ENCODE measurements at places on chromosomes 13 and 19.

GRCh38 chr19:5106191-5106726 lies 137.3 kb downstream of the KDM4B start:
- no peak for DNase-seq

DNA sequence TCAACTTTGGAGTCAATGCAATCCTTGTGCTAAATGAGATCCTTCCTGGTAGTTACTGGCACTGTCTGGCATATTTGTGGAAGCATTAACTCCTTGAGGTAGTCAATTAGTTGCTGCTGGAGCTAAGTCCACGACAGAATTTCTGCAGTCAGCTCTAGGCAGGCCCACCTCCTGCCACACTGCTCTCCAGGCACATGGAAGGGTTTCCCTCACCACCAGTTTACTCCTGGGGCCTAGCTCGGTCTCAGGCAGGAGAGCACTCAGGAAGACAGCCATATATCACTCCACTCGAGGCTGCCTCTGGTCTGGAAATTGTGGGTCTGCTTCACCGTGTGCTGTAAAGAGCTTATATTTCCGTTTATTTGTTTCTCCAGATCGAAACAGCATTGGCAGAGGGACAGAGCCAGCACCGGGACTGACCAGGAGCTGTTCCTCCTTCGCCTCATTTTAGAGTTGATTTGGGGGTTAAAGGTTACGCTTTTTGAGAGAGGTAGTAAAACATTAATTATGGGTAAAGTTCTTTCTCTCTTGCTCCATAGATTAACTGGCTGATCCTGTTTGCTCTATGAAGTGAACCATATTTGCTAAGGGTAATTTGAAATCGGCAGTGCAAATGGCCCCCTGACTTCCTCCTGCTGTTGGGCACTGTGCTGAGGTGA lies 20.6 kb upstream of the GTF3A start:
- DNase-seq, result no peak

- DNase-seq, result no peak
These were observed 82.5 kb downstream of the MAP4K1 start for GRCh38 chr19:38535212-38535611.

- DNase-seq, result peak; percentile 94
These were observed 16.9 kb downstream of the FAM187B start for GRCh38 chr19:35211545-35212230.

GRCh38 chr13:113840541-113841352 lies 23.1 kb downstream of the GAS6 start:
- DNase-seq, result no peak

DNA sequence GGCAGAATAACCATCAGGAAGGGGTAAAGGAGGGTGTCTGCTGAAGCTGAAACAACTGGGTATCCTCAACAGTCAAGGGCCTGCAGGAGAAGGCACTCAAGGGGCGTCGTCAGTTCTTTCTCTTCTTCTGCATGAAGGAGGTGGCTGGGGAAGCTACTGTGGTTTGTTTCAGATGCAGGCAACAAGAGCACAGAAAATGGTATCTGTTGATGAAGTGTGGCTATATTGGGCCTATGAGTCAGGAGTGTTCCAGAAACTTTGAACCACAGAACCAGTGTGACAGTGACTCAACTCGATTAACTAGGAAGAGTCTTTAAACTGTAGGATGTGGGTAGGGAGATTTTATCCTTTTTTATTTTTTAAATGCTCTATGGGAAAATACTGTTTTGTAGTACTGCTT lies 686.3 kb downstream of the FGF9 start:
- DNase-seq, result no peak

GRCh38 chr19:42158926-42159325 lies 26.7 kb upstream of the POU2F2 start:
- no peak for DNase-seq

GRCh38 chr19:49056101-49056901 lies 1.2 kb downstream of the CGB7 start:
- peak; percentile 51 for DNase-seq

DNA sequence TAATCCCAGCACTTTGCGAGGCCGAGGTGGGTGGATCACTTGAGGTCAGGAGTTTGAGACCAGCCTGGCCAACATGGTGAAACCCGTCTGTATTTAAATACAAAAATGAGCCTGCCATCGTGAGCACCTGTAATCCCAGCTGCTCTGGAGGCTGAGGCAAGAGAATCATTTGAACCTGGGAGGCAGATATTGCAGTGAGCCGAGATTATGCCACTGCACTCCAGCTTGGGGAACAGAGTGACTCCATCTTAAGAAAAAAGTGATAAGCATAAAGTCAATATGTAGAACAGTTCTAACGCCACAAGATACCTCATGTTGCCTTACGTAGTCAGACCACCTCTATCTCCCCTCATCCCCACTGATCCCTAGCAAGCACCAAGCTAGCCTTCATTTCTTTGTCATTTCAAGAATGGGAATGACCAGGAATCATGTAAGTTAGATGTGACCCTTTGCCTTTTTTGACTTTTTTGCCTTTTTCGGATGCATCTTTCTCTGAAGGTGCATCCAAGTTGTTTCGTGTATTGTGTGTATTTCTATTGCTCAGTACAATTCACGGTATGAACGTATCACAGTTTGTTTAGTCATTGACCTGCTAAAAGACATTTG lies 6.4 kb downstream of the RPL21 start:
- DNase-seq, result no peak

- DNase-seq, result no peak
These were observed 1074.3 kb upstream of the PCDH9 start for GRCh38 chr13:68304286-68304893.

DNA sequence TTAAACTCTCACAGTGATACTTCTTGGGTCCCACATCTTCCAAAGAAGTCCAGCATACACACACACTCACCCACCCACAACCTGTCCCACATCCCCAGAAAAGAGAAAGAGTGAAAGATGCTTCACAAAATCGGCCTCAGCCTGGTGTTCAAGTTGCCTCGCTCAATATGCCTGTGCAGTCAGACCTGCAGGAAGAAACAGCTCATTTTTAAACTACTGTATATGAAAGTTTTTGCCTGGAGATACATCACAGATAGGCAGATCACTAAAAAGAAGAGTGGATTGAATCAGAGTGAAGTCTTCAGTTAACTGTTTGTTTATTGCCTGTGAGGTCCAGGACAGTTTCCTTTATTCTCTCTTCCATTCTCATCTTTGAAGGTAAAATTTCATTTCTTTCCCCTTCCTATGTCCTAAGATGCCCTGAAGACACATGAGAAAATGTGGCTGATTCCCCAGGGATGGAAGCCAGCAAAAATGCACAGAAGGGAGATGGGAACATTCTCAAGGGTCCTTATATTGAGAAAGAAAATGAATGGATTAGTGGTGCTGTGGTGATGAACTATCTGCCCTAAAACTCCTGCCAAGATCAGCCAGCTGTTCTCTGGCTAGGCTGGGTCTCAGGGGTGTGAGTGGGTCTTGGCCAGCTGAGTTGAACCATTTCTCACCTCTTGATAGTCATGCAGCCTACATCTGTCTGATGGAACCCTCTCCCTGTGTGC lies 259.0 kb downstream of the ITGBL1 start:
- DNase-seq, result no peak

GRCh38 chr19:32744555-32745325 lies 25.2 kb downstream of the TDRD12 start:
- no peak for DNase-seq

- DNase-seq, result no peak
These were observed 1.5 kb downstream of the AMER2 start for GRCh38 chr13:25170554-25171111.

GRCh38 chr19:33878030-33878544 lies 81.4 kb downstream of the KCTD15 start:
- no peak for DNase-seq

GRCh38 chr13:92984151-92984550 lies 242.5 kb upstream of the GPC6 start:
- DNase-seq, result no peak

DNA sequence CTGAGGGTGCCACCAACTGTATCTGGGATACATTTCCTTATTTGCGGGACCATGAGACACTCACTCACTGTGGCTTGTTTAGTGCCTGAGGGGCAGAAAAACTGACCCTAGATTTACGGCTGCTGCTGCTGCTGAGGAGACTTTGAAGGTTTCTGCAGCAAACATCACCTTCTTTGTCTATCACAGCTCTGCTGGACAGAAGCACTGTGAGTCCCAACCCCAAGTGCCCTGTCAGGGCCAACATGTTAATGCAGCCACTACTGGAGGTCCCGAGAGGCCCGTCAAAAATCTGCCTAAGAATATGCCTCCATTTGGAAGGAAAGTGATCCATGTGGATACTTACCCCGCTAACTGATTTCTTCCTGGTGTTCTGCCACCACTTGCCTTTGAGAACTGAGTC lies 37.3 kb upstream of the UBL3 start:
- DNase-seq, result no peak

GRCh38 chr19:51200071-51200666 lies 24.7 kb upstream of the CD33 start:
- no peak for DNase-seq

GRCh38 chr13:79727086-79727485 lies 246.1 kb downstream of the NDFIP2 start:
- no peak for DNase-seq

GRCh38 chr13:28412981-28413380 lies 81.9 kb downstream of the FLT1 start:
- no peak for DNase-seq

DNA sequence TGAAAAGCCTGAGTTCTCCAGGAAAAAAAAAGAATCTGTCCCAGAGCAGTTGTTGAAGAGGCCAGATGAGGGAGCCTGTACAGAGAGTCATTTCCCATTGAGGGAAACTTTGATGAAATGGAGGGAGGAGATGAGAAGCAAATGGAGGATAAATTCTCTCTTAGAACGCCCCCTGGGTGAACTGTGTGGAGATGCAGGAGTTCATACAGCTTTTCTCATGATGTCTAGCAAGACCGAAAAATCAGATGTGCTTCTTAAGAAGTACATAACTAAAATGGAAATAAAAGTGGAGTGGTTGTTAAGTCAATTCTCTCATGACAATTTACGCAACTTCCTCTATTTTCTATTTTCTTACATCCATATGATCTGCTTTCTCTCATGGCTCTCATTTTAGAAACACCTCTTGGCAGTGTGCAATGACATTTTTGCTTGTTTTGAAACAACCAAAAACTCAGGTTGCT lies 1263.1 kb downstream of the PCDH9 start:
- DNase-seq, result no peak

GRCh38 chr19:40663695-40664692 lies 26.5 kb downstream of the NUMBL start:
- DNase-seq, result peak; percentile 18

- DNase-seq, result peak; percentile 30
These were observed 386 bp downstream of the GIPR start for GRCh38 chr19:45668342-45668871.

DNA sequence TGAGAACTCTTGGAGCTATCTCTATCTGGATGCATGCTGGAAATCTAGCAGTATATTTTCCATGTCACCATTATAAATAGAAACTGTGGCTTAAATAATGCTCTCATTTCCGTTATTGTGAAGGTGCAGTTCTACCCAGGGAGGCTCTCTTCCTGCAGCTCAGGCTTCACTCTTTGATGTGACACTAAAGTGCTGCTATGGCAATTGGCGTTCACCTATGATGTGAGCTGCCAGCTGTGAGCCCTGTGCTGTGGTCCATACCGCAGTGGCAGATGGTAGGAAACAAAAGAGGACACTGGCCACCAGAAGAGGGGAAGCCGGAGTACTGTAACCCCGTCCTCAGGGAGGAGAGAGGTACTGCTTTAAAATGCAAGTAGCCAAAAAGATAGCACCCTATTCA lies 40.6 kb upstream of the ZNF681 start:
- peak; percentile 72 for DNase-seq

DNA sequence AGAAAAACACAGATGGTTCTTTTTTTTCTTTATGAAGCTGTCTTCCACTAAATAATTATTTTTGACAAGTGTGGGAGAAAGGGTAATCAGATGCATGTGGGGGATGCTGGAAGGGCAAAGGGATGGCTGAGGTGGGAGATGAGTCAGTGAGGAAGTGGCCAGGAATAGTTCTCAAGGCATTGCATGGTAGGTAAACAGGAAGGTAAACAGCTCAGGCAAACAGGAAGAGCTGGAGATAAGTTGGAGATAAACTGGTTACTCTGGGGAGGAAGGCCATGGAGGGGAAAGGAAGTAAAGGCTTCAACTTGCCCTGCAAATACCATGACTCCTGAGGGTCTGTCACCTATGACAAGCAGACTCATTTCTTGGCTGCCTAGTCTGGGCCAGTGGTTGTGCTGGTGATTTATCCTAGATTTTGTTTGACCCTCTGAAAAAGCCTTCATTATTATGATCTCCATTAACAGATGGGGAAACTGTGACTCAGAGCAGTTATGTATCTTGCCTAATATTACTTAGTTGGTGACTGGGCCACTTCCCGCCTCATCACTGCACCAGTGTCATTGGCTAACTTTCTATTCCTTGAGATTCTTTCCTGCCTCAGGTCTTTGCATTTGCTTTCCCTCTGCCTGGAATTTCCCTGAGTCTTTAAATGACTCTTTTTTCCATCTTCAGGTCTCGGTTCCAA lies 17.1 kb downstream of the ACTL9 start:
- DNase-seq, result no peak

GRCh38 chr13:59279576-59279975 lies 884.2 kb downstream of the DIAPH3 start:
- no peak for DNase-seq

GRCh38 chr13:72316716-72317115 lies 410.7 kb downstream of the MZT1 start:
- no peak for DNase-seq

- no peak for DNase-seq
These were observed 47.9 kb upstream of the C13orf42 start for GRCh38 chr13:51158880-51159518.

DNA sequence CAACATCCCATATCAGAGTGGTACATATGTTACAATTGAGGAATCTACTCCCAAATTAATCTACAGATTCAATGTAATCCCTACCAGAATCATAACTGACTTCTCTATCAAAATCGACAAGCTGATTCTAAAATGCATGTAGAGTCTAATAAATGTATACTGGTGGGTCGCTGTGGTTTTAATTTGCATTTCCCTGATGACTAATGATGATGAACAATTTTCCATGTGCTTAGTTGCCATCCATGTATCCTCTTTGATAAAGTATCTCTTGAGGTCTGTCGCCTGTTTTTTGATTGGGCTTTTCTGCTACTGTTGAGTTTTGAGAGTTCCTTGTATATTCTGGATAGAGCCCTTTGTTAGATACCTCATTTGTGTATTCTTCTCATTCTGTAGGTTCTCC lies 43.8 kb downstream of the KLF12 start:
- DNase-seq, result no peak

- DNase-seq, result no peak
These were observed 3.6 kb downstream of the ACTN4 start for GRCh38 chr19:38650911-38651584.

- no peak for DNase-seq
These were observed 821.3 kb downstream of the DIAPH3 start for GRCh38 chr13:59342400-59342799.

- DNase-seq, result no peak
These were observed 6.6 kb downstream of the C19orf25 start for GRCh38 chr19:1472231-1473084.

GRCh38 chr13:40341501-40341900 lies 324.9 kb downstream of the FOXO1 start:
- no peak for DNase-seq

- DNase-seq, result no peak
These were observed 107.6 kb downstream of the SLC25A15 start for GRCh38 chr13:40897053-40897452.

Data from CD4-positive, alpha-beta T cell treated with Interleukin-10 for 1 hour (primary cell).